Stimulated activated CD4-positive, alpha-beta T cell treated with anti-CD3 and anti-CD28 coated beads, Interleukin-4, amount 100 ng/mL, for 48 hours (primary cell): ENCODE measurements at places on chromosomes 2 and 18.

GRCh38 chr2:98205889-98206288 is 118.9 kb downstream of the VWA3B start:
- DNase-seq: no peak

DNA sequence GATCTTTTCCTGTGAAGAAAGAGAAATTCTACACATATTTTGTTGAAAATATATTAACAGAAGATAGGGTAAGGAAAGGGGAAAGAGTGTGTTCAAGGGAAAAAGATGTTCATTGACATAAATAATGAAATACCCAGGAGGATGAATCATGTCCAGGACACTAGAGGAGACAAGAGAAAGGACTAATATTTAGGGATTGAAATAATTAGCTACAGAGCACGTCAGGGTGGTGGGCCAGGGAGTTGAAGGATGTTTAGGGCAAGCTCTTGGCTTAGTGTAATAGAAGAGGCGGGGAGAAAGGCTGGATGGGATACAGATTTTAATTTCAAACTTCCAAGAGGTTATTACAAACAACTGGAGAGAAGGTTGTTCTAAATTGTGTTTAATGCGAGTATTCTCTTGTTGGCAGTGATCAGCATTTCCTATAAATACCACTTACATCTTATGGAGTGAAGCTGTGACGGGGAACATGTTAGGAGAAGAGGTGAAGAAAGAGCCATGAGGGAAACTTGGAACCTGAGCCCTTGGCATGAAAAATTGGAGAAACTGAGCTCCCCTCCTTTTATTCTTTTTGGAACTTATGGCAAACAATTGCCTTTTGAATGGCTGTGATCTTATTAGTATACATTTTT is 36.6 kb upstream of the CETN1 start:
- no peak for DNase-seq

DNA sequence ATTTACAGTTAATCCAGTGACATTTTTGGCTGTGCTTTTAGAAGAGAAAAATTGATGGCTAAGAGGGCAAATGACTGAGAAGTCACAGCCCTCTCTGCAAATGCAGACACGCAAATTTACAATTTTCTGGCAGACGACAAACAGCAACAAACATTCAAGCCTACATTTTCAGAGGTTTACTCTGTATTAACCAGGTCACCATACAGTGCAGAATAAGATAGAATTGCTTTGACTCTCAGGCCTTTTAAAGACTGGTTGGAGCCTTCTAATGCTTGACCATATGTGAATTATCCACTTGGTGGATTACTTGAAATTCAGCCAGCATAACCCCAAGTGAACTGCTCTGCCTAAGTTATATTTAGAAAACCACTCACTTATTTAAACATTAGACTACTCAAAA is 280.9 kb upstream of the STON1 start:
- DNase-seq: no peak

DNA sequence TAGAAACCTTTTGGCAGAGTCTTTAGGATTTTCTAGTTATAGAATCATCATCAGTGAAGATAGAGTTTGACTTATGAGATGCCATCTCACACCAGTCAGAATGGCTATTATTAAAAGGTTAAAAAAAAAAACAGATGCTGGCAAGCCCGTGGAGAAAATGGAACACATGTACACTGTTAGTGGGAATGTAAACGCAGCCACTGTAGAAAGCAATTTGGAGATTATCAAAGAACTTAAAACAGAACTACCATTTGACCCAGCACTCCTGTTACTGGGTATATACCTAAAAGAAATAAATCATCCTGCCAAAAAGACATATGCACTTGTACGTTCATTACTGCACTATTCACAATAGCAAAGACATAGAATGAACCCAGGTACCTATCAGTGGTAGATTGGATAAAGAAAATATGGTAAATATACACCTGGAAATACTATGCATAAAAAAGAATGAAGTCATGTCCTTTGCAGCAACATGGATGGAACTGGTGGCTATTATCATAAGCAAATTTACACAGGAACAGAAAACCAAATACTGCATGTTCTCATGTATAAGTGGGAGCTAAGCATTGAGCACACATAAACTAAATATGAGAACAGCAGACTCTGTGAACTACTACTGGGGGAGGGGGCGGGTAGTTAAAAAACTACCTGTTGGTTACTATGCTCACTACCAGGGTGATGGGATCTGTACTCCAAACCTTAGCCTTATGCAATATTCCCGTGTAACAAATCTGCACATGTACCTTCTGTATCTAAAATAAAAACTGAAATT is 279.0 kb downstream of the KIAA1328 start:
- no peak for DNase-seq

- DNase-seq: no peak
Observed at GRCh38 chr2:68829749-68830148, 41.4 kb downstream of the BMP10 start.

GRCh38 chr18:46447792-46448191 is 209.2 kb downstream of the LOXHD1 start:
- DNase-seq: no peak

DNA sequence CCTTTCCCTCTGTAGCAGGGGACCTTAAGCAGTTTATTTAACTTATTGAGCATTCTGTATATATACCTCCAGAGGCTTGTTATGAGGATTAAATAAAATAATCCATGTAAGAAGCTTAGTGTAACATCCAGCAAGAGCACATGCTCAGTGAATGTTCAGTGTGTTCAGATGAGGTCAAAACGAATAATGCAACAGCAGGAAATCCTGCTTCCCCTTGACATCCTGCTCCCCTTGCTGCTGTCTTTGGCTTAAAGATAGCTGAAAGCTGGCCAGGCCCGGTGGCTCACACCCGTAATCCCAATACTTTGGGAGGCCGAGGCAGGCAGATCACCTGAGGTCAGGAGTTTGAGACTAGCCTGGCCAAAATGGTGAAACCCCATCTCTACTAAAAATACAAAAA is 68.7 kb downstream of the COL4A4 start:
- DNase-seq: no peak

DNA sequence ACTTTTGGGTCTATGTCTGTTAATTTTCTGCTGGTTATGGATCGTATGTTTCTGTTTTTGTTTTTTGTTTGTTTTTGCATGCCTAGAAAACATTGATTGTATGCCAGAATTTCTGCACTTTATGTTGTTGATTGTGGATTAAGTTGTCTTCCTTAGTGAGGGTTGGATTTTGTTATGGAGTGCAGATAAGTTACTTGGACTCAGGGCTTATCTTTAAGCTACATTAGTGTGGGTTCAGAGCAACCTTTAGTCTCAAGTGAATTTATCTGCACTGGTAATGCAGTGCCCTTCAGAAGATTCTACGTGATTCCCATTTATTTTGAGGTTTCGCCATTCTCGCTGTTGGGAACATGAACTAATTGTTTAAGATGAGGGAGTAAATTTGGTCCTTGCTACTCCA is 32.9 kb downstream of the UBR3 start:
- no peak for DNase-seq

DNA sequence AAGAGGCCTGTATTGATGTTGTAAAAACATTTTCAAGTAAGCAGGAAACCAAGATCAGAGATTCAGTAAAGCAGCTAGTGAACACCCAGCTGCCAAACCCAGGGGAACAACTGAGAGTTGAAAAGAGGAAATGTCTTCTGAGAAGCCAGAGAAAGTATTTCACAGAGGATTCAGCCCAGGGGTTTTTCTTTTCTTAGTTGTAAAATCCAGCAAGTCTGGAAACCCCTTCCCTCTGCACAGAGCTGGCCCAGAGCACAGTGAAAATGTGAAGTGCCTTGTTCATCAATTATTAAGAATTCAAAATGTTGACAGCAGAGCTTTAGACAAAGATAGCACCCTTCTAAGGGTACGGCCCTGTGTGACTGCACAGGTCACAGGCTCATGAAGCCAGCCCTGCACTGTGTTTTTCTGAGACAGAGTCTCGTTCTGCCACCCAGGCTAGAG is 28.4 kb downstream of the AFF3 start:
- no peak for DNase-seq

GRCh38 chr2:102340778-102341177 is 14.8 kb upstream of the IL18R1 start:
- no peak for DNase-seq

DNA sequence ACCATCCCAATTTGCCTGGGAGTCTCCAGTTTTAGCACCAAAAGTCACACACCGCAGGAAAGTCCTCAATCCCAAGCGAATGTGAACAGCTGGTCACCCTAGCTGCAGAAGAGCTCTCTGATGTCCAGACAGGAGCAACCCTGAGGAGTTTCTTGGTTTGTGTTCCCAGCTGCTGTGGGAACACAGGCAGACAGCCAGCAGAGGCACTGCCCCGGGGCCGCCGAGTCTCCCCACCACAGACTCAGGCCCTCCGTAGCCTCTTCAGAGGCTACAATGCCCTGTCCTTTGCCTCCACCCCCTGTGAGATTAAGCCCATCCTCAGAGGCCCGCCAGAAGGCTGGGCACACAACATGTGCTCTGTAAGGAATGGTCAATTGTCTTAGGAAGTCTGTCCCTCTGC is 111.5 kb downstream of the TTC32 start:
- no peak for DNase-seq

DNA sequence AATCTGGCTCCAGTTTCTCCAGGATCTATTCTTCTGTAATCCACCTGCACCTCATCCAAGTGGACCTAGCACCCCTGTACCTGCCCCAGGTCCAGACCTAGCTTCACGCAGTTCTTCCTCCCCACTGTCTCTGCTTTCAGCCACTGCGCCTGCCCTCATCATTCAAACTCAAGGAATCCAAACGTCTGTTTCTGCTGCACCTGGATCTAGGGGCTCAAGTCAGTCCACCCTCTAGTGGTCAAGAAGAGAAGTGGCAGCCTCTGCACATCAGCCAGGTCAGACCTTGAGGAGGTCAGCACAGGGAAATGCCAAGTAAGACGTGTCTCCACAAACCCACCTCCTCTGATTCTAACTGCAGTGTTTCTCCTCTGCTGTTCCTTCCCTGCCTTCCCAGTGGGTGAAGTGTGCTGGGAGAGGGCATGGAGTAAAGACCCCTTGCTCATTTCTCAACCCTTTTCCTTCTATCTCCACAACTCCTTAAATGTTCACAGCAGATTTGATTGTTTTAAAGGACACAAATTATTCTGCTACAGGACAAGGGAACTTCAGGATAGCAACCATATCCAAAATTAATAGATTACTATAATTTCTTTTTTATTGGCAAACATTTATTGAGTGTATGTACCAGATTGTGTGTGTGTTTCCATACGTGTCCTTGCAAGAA is 8.6 kb upstream of the RNF152 start:
- DNase-seq: no peak

DNA sequence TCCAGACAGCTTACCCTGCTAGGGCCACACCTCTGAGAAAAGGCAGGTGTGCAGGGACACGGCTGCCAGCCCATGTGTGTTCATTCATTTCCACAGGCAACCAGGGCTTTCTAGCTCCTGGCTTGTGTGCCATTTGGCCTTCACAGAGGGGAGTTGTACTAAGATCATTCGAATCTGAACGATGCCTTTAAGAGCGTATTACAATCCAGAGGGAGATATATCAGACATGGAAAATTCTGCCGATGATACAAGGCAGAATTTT is 64.2 kb upstream of the OTOF start:
- DNase-seq: no peak

GRCh38 chr2:230693411-230693810 is 19.2 kb upstream of the CAB39 start:
- no peak for DNase-seq

DNA sequence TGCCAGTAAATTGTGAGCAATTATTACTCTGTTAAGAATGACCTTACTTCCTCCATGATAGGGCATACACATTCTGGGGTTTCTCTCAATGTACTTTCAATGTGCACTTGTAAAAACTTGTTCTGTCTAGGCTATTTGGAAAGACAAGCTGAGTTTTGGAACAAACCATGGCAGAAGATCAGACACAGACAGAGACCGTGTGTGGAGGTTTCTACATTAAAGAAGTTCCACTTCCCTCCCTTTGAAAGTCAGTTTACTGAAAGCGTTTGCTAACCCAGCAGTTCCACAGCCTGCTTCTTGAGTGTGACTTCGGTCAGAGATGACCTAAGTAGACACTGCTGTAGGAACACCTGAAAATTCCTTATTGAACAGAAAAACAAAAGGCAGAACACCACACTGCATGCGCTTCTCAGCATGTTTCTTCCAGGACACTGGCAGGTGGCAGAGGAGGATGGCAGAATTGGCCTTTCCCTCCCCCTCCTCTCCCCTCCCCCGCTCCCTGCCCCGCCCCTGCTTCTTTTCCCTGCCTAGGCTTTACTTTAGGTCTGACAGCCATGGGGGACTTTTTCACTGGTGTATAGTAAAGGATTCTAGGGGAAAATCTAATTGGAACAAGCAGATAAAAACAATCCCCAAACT is 109.8 kb downstream of the NOL10 start:
- DNase-seq: no peak

- no peak for DNase-seq
Observed at GRCh38 chr2:9033385-9034168, 30.1 kb upstream of the MBOAT2 start.

DNA sequence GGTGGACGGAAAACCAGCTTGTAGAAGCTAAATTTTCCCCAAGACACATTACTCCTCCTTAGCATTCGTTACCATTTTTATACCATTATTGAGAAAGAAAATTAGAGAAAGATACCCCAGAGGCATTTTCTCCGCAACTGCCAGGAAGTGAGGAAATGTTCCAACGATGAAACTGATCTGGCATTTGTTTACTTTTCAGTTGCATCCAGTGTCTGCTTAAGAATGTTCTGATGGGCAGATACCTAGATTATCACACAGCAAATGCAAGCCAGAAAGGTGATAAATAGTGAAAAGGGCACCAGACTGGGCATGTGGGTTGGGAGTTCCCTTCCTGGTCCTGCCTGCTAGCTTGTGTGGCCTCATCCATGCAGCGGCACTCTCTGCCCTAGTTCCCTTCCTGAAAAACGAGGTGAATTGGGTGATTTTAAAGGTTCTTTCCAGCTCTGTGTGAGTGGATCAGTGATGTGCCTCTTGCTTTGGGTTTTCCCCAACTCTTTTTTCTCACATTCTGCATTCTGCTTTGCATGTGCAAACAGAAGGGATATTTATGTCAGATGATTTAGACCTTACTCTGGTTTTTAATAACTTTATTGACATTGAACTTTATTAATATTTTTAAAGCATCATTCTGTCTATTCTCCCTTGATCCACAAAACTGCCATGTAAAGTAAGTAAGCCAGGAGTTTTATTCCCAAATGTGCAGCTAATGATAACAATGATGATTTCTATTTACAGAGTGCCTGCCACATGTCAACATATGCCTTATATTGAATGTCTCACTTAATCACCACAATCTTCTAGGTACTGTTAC is 139.6 kb downstream of the INSIG2 start:
- no peak for DNase-seq

DNA sequence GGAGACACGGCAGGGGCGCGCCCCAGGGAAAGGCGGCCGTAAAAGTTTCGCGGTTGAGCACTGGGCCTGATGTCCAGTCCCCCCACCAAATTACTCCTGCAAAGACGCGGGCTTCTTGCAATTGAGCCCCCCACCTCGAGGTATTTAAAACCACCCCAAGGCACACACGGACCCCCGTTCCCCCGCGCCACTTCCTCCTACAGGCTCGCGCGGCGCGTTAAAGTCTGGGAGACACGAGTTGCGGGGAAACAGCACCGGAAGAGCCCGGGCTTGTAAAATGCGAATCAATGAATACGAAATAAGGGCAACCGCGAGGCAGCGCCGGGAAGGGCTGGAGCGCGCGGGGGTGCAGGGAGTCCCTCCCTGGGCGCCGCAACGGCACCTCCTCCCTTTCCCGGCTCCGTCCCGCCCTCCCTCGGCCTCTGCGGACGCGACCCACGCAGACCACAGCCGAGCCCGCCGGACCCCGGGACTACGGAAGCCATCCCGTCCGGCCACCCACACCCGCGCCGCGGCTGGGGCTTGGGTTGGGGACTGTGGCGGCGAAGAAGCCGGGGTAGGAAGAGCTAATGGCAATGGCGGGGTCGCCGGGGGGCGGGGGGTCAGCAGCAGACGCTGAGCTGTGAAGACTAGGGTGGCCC is 918 bp upstream of the NETO1 start:
- no peak for DNase-seq
